Breast epithelium (tissue), 4 donors: ENCODE measurements at places on chromosomes 4 and X. TPM values are rescaled to one million over a fixed set of nuclear protein-coding genes. Genes with fewer than 3 reads are reported as not detected.

The TMEM156 gene
- 7.5 TPM for total RNA-seq

- DNase-seq, result no peak
Observed at GRCh38 chrX:111521169-111521568, 9.7 kb downstream of the SERTM2 start.

DNA sequence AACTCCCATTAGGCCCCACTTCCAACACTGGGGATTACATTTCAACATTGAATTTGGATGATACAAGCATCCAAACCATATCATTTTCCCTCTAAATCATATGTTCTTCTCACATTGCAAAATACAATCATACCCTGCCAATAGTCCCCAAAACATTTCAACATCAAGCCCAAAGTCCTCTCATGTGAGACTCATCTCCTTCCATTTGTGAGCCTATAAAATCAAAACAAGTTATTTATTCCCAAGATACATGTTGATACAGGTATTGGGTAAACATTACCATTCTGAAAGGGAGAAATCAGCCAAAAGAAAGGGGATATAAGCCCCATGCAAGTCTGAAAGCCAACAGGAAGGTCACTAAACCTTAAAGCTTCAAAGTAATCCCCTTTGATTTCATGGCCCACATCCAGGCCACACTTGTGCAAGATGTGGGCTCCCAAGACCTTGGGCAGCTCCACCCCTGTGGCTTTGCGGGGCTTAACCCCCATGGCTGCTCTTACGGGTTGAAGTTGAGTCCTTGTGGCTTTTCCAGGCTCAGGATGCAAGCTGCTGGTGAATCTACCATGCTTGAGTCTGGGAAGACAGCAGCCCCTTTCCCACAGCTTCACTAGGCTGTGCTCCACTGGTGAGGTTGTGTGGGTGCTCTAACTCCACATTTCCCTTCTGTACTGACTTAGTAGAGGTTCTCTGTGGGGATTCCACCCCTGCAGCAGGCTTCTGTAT is 40.6 kb upstream of the SERTM2 start:
- DNase-seq, result no peak

DNA sequence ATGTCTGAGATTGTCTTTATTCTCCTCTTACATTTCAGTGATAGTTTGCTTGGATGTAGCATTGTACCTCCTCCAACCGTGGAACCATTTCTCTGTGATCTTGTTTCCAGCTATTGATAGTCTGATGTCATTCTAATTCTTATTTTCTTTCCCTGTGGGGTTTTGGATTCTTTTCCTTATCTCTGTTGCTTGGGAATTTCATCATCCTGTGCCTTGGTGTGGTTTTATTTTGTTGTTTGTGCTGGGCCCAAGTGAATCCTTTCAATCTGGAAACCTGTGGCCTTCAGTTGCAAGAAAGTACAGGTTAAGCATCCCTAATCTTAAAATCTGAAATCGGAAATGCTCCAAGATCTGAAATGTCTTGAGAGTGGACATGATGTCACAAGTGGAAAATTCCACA is 22.0 kb downstream of the MSX1 start:
- DNase-seq, result no peak
